D721Med (cell line): ENCODE measurements at places on chromosomes 6 and 20.

- no peak for DNase-seq
Measured at GRCh38 chr20:57190536-57191264, 75.7 kb downstream of the BMP7 start.

DNA sequence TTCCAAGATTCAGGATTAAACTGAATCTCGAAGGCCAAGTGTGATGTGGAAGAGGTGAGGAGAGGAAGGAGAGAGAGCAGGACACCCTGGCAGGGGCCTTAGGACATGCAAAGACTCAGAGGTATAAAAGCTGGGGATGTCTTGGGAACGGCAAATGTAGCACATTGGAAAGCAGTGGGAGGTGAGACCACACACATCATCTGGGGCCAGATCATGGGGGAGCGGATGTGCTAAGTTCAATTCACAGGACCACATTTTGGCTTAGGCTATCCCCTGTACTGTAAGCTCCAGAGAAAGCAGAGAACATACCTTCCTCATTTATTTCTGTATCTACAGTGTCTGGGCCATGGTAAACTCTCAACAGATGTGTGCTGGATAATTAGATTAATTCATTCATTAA, 59.5 kb upstream of the MBOAT1 start:
- no peak for DNase-seq

DNA sequence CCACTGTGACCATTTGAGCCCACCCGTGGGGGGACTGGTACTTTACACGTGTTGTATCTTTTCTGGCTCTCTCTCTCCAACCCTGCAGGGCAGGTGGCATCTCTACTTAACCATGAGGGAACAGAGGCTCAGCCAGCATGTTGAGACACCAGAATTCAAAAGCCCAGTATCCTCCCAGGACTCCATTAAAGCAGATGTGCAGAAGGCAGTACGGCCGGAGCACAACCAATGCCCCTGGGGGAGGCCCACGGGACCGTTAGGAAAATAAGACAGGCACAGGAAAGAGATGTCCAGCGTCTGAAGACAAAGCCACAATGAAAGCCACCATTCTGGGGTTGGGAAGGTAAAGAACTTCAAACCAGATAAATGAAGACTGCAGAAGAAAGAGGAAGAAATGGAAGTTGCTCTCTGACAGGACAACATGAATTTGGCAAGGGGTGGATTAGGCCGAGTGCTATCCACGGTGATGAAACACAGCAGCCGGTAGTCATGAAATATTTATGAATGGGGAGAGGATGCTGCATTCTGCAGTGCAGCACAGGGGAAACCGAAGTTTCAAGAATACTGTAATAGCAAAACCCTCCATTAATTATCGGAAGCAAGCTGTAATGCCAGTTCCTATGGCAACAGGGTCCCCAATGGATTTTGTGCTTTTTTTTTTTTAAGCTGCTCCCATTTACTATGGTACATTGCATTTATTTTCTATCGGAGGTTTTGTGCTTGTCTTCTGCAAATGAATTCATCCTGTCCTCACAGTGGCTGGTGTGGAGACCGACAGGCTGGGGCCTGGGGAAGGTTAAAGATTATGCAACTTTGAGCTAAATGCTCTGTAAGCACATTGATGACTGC, 179.4 kb downstream of the NRN1 start:
- no peak for DNase-seq

DNA sequence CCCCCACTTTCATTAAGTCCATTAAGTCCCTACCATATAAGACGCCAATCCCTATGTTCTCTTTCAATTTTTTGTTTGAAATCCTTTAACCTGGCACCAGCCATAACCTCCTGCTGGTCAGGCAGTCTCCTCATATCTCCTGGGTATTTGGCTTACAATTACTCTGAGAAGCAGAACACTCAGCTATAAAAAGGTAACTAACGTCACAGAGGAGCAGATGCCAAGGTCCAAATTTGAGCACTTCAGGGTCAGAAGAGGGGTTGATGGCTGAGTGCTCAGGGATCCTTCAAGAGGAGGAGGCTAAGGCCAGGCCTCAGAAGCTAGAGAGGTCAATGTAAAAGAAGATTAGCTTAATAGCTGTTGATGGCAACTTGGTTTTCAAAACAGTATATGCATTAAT, 22.3 kb upstream of the RCAN2 start:
- no peak for DNase-seq

GRCh38 chr20:40687384-40688128, 1.5 kb downstream of the MAFB start:
- no peak for DNase-seq

DNA sequence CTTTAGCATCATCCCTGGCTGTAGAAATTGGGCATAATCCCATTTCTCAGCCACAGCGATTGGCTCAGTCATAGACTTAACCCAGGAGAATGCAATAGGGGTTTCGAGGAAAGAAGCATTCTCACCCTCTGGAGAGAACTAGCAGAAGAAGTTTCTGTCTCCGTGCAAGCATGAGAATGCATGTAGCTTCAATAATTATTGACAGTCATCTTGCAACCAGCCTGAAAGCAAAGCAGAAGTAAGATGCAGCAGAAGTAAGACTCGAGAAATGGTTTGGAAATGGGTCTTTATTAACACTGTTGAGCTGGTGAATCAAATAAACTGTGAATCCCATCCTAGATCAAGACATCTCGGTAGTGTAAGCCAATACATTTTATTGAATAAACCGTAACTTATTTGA, 828.8 kb upstream of the GJE1 start:
- no peak for DNase-seq

GRCh38 chr6:73452107-73452461, at the start of gene CGAS:
TSS of gene CGAS (minus strand) at chr6:73452297. CDS start at chr6:73452181, 116 bp downstream.
- DNase-seq, result no peak

DNA sequence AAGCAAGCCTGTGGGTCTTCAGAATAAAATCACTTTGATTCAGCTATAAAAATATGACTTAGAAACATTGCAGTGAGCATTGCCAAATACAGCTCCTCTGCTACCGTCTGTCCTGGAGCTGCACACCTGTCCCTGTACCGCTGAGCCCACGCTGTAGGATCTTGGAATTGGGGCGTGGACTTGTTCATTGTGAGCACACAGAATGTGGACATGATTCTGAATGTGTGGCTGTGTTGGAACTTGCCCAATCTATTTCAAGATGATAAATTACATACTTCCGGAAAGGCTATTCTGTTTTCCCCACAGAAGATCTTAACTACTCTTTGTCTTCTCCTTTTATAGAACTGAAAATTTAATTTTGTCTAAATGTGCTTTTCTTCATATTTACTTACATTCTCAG, 107.3 kb downstream of the UST start:
- DNase-seq, result no peak

GRCh38 chr20:33881989-33882388, 70.8 kb downstream of the CHMP4B start:
- no peak for DNase-seq

GRCh38 chr6:8054276-8054675, 9.9 kb downstream of the BLOC1S5 start:
- DNase-seq, result no peak

- no peak for DNase-seq
Measured at GRCh38 chr6:118984342-118984741, 49.4 kb upstream of the MCM9 start.

DNA sequence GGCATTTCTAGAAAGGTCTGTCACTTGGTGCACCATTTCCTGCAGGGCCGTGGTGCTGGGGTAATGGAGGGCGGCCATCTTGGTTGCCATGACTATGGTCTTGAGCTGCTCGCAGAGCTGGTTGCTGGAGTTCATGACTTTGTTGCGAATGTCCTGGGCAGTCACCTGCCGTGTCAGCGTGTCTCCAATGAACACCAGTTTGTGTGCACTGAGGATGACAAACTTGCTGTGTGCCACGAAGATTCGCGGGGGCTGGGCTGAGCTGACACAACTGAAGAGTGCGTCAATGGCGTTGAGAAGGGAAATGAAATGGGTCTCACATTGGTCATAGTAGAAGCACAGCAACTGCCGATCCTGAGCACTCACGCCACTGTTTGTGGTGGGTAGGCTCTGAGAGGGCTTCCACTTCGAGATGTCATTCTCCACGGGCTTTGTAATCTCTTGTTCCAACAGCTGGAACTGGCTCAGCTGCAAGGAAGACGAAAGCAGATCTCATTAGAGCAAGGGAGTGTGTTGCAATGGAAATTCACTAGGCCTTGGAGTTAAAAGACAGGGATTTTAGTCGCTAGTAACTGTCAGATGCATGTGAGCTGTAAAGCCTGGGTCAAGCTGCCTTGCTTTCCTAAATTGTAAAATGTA, 47.1 kb downstream of the NEDD9 start:
- no peak for DNase-seq

DNA sequence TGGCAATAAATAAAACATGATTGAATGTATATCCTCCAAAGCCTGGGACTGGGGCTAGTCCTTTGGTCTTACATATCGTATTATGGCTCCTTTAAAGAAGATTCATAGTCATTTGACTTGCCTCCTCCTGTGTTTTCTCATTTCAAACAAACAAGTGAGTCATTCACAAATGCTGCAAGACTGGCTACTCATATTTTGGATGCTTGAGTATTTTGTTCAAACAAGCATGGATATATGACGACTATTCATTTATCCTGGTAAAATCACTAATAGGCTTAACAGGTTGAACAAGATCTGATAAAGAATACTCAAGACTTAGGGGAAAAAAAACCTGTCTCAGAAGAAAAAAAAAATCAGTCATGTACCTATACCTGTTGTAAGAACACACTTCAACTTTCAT, 111.1 kb upstream of the CCDC28A start:
- DNase-seq, result no peak

GRCh38 chr20:13022401-13023155, 13.8 kb downstream of the SPTLC3 start:
- no peak for DNase-seq

- no peak for DNase-seq
Measured at GRCh38 chr6:117165911-117166499, 99.4 kb upstream of the VGLL2 start.

DNA sequence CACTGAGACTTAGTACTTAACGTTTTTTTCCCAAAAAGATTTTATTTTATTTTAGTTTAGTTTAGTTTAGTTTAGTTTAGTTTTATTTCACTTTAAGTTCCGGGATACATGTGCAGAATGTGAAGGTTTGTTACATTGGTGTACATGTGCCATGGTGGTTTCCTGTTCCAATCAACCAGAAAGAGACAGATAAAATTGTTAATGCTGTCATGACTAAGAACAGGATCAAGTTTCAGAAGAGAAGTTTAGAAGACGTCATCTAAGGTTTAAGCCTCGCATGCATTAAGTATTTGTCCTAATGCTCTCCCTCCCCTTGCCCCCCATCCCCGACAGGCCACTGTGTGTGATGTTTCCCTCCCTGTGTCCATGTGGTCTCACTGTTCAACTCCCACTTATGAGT, 540.0 kb downstream of the KHDRBS2 start:
- DNase-seq, result no peak

- no peak for DNase-seq
Measured at GRCh38 chr6:126447367-126447766, 107.5 kb downstream of the CENPW start.

GRCh38 chr6:27810768-27811450, 101.3 kb downstream of the OR2B2 start:
- DNase-seq, result no peak

DNA sequence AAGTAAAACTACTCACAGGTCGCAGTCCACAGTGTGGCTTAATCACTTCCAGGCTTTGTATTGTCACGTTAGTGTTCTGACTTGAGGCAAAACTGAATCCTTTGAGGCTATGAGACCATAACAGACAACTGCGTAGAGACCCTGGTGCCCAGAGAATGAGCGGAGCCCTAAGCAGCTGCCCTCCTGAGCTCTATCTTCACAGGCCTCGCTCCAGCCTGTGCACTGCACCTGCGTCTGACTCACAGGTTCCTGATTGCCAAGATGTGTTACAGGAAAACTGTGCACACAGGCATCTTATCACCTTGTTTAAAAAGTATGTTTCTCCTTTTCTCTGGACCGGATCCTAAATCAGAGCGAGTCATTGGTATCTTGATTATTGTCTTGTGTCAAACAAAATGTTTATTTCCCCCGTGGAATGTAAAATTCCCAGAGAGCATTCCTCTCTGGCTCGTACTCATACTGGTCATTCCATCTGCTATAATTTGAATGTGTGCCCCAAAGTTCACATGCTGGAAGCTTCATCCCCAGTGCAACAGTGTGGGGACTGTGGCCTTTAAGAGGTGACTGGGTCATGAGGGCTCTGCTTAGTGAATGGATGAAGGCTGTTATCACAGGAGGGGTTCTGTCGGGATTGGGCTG, 25.7 kb downstream of the PRR18 start:
- no peak for DNase-seq

- no peak for DNase-seq
Measured at GRCh38 chr20:19522836-19523590, 235.0 kb upstream of the RIN2 start.

DNA sequence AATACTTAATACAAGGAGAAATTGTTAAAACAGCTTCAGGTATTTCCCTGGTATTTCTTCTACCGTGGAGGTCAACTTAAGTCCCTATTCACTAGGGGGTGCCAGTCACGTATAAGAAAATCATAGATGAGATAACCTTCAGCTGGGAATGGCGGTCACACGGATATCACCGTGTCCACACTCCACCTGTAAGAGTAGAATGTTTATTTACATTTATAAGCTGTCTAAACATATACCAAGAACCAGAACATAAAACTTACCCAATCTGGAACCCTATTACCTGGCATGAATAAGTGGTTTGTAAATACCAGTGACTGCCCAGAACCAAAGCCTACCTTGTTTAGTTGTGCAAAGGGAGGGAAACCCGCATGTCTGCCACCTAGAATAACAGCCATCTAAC, 1.9 kb upstream of the ELOVL4 start:
- no peak for DNase-seq

DNA sequence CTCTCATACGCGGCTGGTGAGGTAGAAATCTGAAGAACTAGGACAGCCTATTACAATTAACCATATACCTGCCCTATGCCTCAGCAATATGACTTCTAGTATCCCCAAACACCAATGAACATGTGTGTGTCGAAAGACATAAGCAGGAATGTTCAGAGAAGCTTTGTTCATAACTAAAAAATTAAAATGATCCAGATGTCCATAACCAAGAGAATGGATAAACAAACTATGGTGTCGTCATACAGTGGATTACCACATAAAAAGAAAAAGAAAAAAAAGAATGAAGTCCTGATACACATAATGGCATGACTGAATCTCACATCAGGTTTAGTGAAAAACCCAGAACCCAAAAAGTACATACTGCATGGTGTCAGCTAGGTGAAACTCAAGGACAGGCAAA, 73.9 kb downstream of the MDN1 start:
- no peak for DNase-seq

DNA sequence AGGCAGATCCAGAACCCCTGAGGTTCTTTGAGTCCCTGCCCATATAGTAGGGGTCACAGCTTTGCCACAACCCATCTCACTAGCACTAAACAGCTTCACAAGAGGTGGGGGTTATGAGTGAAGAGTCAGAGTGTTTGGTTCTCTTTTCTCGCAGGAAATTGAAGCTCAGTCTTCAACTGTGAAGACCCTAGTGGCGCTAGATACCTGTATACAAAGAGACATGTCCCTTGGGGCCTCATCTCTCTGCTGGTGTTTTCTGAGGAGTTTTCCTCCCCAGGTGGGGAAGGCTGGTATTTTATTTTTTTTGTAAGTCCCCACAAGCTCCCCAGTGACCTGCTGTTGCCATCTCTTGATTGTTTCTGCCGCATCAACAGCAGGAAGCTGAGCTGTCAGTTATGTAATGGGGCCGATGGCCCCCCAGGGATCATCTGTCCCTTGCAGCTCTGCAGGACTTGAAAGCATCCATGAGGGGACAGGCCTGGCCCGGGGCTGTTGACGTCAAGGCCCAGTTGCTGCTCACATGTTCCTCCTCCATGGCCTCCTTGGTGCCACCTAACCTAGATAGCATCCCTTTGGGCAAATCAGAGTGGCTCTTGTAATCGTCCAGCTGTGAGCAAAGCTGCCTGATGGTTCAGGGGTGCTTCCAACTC, 23.1 kb downstream of the STK35 start:
- no peak for DNase-seq
